ENCODE measurements at places on chromosomes 16 and 17. TPM values are rescaled to one million over a fixed set of nuclear protein-coding genes. Genes with fewer than 3 reads are reported as not detected.

The TP53TG3F gene
- not detected for total RNA-seq

The NDUFB10 gene
- total RNA-seq, result 111 TPM

GRCh38 chr17:4960279-4960922 lies 7.2 kb downstream of the SPAG7 start:
- DNase-seq, result no peak

DNA sequence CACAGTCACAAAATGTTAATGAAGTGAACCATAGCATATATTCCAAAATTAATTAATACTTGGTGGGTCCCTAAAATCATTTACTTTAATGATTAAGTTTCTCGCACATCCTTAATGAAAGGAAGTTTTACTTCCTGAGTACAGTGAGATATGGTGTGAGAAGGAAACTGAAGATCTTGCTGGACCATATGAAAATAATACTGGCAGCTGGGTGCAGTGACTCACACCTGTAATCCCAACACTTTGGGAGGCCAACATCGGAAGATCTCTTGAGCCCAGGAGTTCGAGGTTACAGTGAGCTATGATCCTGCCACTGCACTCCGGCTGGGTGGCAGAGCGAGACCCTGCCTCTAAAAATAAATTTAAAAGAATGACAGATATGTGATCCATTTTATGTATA lies 62.5 kb downstream of the ABCA8 start:
- no peak for DNase-seq

DNA sequence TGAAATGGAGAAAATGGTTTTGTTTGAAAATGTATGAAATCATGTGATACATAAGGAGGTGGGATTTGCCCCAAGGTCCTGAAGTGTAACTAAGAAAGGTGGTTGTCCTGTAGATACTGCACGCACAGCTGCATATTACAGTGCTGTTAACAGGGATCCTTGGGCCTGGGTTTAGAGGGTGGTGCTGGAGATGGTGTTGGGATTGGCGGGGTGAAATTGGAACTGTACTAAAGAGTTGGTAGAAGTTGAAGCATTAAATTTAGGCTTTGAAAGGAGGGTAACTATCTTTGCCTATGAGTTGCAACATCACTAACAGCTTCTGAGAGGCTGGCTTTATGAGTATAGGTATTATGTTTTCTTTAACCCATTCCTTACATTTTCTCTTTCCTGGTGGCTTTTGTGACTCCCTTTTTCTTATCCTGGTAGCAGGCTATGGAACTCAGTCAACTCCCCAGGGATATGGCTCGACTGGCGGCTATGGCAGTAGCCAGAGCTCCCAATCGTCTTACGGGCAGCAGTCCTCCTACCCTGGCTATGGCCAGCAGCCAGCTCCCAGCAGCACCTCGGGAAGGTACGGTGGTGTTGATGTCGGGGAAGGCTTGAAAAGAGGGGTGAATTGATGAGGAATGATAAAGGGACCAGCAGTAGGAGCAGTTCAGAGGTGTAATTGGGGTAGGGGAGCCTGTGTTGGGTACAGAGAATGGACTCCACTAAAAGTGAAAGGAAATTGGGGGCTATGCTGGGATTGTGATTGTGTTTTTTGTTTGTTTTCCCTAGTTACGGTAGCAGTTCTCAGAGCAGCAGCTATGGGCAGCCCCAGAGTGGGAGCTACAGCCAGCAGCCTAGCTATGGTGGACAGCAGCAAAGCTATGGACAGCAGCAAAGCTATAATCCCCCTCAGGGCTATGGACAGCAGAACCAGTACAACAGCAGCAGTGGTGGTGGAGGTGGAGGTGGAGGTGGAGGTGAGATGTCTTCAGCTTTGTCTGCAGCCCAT lies 3.8 kb downstream of the FUS start:
- no peak for DNase-seq

DNA sequence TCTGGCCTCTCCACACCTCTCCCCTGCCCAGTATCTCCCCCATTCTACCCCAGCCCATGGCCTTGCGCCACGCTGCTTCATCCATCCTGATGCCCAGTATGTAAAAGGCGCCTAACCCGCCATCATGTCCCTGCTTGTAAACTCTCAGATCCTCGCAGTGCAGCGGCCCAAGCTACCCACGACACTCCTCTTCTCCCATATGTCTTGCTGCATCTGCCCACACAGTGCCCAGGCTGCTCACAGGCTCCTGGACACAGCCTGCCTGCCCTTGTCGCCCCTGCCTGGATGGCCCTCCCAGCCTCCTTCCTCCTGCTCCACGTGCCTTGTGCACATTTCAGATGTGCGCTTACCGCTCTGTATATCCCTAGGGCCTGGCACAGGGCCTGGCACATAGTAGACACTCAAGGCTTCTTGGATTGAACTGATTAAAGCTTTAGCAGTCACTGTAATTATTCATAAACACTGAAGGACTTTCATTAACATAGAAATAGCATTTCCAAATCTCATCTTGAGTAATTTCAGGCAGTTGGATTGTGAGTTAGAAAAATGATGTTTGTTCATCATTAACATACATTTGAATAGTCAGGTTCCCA lies 129.1 kb downstream of the CLEC16A start:
- no peak for DNase-seq

GRCh38 chr17:45257115-45257514 lies 4.8 kb downstream of the SPATA32 start:
- no peak for DNase-seq
